Mesendoderm (in vitro differentiated cells): ENCODE measurements at places on chromosomes 11 and 22.

DNA sequence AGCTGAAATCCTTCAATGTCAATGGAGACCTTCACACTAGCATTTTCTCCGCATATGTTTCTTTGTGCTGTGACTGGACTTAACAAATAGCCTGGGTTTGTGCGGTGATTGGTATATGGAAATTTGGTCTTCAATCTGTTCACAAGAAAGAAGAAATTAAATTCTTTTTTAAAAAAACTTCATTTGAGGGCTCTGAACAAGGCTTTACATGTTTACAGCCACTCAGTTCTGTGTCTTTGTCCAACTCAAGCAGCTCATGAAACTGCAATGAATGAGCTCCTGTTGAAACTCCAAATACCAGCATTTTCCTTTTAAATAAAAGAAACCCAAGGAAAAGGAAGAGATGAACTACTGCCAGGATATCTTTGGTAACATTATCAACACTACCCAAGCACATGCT is 57.3 kb downstream of the PIK3C2A start:
- DNase-seq: no peak
- no peak overlapping the region for H3K27ac ChIP-seq
- no peaks in the 10 kb centered on the region for H3K4me1 ChIP-seq
- H3K36me3 ChIP-seq: no peaks in the 10 kb centered on the region
- no peak overlapping the region for H3K4me3 ChIP-seq

- H3K27ac ChIP-seq: no peak overlapping the region
- peaks cover 5% of the 10 kb centered on the region for H3K36me3 ChIP-seq
- H3K27me3 ChIP-seq: no peaks in the 10 kb centered on the region
- no peak for DNase-seq
Observed at GRCh38 chr11:46696212-46696558, 4.2 kb downstream of the ARHGAP1 start.

- peak; percentile 43 for DNase-seq
- H3K4me3 ChIP-seq: no peak overlapping the region
- no peak overlapping the region for H3K27ac ChIP-seq
- H3K27me3 ChIP-seq: no peaks in the 10 kb centered on the region
- no peaks in the 10 kb centered on the region for H3K36me3 ChIP-seq
Observed at GRCh38 chr11:2213384-2213842, 41.8 kb upstream of the TH start.

DNA sequence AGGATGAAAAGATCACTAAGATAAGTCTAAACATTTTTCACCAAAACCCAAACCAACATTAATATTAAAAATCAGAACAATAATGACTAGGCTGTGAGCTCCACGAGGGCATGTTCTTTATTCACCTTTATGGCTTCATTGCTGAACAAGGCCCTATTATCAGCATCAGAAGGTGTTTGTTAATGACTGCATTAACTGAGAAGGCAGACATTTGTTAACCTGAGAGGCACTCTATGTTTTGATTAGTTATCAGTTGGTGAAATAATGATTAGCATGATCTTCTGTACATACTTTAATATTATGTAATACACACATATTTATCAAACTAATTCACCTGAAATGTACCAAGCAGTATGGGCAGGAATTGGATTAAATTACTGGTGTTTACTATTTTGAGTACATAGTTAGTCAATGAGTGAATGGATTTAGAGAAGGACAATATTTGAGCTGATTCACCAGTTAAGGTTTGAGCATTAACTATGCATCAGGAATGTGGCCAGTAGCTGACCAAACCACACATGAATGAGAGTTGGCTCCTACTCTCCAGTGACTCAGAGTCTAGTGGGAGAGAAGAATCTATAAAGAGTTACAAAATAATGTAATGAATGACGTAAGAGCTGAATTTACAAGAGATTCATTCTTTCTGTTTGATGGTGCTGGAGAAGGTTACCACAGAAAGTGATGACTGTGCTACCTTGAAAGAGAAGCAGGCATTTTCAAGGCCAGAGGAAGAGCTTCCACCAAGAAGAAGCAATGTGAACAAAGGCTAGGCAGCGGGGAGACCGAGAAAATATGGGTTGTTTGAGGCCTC is 6.7 kb downstream of the IL18 start:
- H3K36me3 ChIP-seq: no peaks in the 10 kb centered on the region
- H3K4me1 ChIP-seq: no peaks in the 10 kb centered on the region
- DNase-seq: peak; percentile 26

DNA sequence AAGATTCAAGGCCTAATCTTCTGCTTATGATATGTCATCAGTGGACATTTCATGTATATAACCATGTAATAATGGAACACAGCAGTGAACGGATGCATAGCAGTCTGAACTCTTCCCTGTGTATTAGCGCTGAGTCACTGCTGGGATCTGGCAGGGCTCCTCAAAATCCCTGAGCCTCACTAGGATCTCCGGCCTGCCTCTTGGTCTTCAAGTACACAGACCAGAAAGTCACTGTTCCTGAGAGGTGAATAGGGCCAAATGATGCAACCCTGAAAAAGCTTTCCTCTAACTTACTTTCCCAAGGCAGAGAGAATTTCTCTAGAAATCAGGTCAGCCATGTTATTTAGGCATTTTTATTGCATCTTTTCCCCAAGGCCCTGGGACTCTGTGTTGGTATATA is 35.0 kb downstream of the POU2AF1 start:
- no peaks in the 10 kb centered on the region for H3K4me1 ChIP-seq
- H3K4me3 ChIP-seq: no peak overlapping the region
- no peaks in the 10 kb centered on the region for H3K36me3 ChIP-seq
- no peak overlapping the region for H3K27ac ChIP-seq
- no peaks in the 10 kb centered on the region for H3K27me3 ChIP-seq
- peak; percentile 35 for DNase-seq

DNA sequence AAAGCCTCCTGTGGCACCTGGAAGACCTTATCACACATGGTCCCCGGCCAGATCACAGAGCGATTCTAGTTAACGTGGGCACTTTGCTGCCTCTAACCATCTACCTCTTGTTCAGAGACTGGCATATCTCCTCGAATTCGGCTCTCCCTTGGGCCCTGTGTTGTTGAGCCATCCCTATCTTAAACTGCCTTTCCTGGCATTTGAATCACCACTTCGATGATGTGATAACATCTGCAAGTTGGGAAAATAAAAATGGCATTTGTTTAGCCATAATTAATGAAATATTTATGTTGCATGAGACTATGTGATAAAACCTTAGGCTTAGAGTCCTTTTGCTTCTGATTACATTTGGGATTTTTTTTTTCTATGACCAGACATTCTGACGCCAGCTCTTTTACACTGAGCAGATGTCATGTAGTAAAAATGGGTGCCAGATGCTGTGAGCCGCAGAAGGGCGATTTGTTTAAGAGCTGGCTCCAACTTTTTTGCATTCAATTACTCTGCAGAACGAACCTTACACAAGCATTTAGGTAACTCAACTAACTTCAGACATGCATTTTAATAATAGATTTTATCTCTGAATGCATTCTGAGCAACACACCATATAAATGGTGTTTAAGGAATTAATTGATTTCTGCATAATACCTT is 58.5 kb upstream of the PARVA start:
- H3K27ac ChIP-seq: no peak overlapping the region

- no peaks in the 10 kb centered on the region for H3K27me3 ChIP-seq
- no peaks in the 10 kb centered on the region for H3K36me3 ChIP-seq
- no peak overlapping the region for H3K27ac ChIP-seq
- no peak overlapping the region for H3K4me3 ChIP-seq
- DNase-seq: no peak
Observed at GRCh38 chr11:118618115-118618990, 10.9 kb downstream of the PHLDB1 start.

DNA sequence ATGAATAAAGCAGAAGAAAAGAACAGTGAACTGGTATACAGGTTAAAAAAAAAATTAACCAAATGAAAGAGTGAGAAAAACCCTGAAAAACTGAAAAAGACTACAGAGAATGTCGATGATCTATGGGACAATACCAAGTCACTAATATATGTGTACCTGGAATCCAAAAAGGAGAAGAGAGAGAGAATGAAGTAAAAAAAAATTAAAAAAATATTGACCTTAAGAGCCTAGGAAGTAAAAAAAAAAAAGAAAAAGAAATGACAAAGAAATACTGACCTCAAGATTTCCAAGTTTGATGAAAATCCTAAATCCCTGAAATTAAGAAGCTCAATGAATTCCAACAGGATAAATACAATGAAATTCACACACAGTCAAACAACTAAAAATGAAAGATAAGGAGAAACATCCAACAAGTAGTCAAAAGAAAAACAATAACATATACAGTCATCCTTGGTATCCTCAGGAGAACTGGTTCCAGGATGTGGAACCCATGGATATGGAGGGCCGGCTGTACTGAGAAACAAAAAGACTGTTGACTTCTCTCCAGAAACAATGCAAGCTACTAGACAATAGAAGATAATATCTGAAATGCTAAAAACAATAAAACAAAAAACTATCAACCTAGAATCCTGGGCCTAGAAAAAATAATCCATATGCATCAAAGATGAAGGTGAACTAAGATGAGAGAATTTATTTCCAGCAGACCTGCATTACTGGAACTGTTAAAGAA is 33.5 kb upstream of the SERPIND1 start:
- no peaks in the 10 kb centered on the region for H3K27me3 ChIP-seq
- DNase-seq: no peak
- no peak overlapping the region for H3K4me3 ChIP-seq

GRCh38 chr11:82682003-82682751 is 51.5 kb downstream of the FAM181B start:
- peak; percentile 88 for DNase-seq
- H3K4me1 ChIP-seq: no peaks in the 10 kb centered on the region
- no peak overlapping the region for H3K27ac ChIP-seq

GRCh38 chr22:30159561-30160353 is 79.5 kb downstream of the HORMAD2 start:
- no peaks in the 10 kb centered on the region for H3K27me3 ChIP-seq
- peak; percentile 6 for DNase-seq
- H3K27ac ChIP-seq: no peak overlapping the region
- H3K36me3 ChIP-seq: no peaks in the 10 kb centered on the region

GRCh38 chr11:39990421-39990831 is 1469.0 kb downstream of the LRRC4C start:
- no peaks in the 10 kb centered on the region for H3K4me1 ChIP-seq
- H3K4me3 ChIP-seq: no peak overlapping the region
- no peak overlapping the region for H3K27ac ChIP-seq
- no peaks in the 10 kb centered on the region for H3K27me3 ChIP-seq

- H3K4me1 ChIP-seq: no peaks in the 10 kb centered on the region
- no peaks in the 10 kb centered on the region for H3K27me3 ChIP-seq
- no peak for DNase-seq
- H3K36me3 ChIP-seq: no peaks in the 10 kb centered on the region
- no peak overlapping the region for H3K27ac ChIP-seq
Observed at GRCh38 chr22:38964989-38965388, 7.6 kb downstream of the APOBEC3A start.

DNA sequence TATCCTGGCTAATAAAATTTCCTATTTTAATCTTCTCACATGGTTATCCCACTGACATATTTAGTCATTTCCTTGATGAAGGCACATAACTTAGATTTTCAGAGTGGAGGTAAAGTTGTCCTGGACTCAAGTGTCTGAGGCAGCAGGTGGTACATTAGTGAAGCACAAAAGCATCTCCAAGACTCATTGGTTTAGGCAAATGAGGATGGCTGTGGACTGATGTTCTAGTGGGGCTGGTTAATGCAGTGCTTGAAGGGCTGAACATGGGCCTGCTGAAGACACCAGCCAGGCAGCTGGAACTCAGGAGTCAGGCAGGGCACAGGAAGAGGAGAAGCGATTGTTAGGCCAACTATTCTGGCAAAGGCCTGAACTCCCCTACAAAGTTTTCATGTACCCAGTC is 76.3 kb upstream of the SESN3 start:
- no peaks in the 10 kb centered on the region for H3K36me3 ChIP-seq
- DNase-seq: no peak
- H3K4me1 ChIP-seq: no peaks in the 10 kb centered on the region
- no peak overlapping the region for H3K4me3 ChIP-seq
- no peak overlapping the region for H3K27ac ChIP-seq

- H3K4me1 ChIP-seq: peaks cover 12% of the 10 kb centered on the region
- peaks cover 4% of the 10 kb centered on the region for H3K36me3 ChIP-seq
- DNase-seq: peak; percentile 77
- H3K27me3 ChIP-seq: peaks cover 3% of the 10 kb centered on the region
Observed at GRCh38 chr22:20429254-20430100, 8.1 kb downstream of the SCARF2 start.

GRCh38 chr11:44133335-44133946 is 38.0 kb downstream of the EXT2 start:
- H3K4me3 ChIP-seq: no peak overlapping the region
- peaks cover 2% of the 10 kb centered on the region for H3K4me1 ChIP-seq
- H3K27ac ChIP-seq: no peak overlapping the region
- peak; percentile 59 for DNase-seq

DNA sequence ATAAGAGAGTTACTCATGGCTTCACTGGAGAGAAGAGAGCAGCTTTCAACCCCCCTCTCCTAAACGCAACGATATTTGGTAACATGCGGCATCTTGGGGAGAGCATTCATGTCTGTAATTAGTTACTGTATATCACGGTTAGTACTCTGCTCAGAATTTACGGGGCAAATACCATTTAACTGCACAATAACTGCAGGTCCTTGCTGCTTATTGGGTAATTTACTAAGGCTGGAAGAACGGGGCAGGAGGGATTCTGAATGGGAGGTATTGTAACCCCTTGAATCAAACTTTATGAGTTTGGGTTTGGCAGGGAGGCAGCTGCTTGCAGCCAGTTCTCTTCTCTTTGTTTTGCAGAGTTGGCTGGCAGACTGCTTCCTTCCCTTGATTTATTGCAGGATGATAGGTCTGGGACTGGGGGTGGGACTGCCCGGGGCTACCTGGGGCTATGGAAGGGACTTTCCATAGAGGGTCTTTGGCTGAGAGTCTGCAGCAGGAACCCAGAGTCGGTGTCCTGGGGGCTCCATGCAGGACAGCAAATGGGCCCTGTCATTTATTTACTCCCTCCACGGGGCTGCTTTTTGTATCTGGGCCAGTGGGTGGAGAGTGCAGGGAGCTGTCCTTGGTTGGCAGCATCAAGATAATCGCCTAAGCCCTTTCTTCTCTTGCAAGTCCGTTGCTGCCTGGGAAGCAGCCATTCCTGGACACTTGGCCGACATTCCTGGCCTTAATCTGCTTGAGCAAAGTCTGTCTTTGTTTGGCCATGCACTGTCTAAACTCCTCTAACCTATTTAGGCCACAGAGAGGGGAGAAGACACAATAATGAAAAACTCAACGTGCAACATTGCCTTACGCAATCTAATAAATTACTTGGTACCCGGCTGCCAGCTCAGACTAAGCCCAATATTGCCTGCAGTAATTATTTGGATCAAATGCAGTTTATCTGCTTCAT is 188.9 kb downstream of the ST3GAL4 start:
- DNase-seq: peak; percentile 83
- no peaks in the 10 kb centered on the region for H3K27me3 ChIP-seq
- H3K4me3 ChIP-seq: no peak overlapping the region
- no peak overlapping the region for H3K27ac ChIP-seq
